Heart right ventricle (tissue), 16 donors: ENCODE measurements at places on chromosomes 2 and 18.

DNA sequence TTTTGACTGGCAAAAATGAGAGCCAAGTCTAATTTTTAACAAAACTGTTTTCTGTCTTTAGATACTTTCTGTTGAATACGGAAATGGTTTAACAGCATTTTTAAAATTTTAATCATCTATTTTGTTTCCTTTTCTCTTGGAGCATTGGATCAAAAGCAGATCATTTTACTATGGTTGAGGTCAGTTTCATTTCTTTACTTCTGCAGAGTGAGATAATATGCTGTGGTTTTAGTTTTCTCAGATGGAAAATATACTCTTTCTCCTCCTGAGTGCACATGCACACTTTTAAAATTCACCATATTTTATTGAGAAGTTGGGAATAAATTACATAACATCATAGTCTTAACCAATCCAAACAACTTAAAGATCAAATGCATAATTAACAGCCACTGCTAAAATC is 283.3 kb downstream of the SLC8A1 start:
- DNase-seq: no peak

DNA sequence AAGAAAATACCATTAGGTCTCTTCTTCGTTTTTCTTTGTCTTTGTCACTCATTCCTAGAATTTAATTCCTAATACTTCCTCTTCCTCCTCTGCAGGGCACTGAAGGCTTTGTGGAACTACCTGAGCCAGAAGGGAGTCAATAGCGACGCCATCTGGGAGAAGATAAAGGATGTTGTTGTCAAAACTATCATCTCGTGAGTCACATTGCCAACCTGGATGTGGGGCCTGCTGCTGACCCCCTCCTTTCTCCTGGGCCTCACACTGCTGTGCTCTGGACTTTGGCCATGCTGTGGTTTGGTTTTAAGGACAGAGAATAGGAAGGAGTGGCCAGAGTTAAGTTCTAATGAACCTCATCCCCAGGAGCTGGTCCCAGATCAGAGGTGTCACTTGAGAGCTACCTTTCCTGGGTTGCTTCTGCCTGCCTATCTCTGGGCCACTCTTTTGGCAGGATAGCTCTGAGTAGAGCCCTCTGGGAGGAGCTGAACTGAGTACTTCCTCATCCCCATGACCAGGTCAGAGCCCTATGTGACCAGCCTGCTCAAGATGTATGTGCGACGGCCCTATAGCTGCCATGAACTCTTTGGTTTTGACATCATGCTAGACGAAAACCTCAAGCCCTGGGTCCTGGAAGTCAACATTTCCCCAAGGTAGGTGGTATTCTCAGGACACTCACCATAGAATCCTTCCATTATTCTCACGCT is 33.1 kb upstream of the CYP27A1 start:
- DNase-seq: no peak

DNA sequence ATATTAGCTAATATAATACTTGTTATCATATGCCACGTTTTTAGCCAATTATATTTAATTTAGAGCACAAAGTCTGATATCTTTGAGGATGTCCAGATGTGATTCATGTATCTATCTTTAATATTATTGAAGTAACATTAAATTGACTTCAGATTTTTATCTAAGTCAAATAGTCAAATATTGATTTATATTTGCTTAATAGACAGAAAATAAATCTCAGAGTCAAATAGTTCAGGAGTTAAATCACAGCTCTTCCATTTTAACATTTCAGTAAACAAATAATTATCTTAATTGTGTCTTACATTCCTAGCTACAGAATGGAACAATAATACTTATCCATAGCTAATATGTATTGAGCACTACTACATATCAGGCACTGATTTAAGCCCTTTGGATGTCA is 379.4 kb upstream of the UBE2E3 start:
- no peak for DNase-seq

GRCh38 chr2:62321380-62322289 is 125.7 kb downstream of the B3GNT2 start:
- no peak for DNase-seq

DNA sequence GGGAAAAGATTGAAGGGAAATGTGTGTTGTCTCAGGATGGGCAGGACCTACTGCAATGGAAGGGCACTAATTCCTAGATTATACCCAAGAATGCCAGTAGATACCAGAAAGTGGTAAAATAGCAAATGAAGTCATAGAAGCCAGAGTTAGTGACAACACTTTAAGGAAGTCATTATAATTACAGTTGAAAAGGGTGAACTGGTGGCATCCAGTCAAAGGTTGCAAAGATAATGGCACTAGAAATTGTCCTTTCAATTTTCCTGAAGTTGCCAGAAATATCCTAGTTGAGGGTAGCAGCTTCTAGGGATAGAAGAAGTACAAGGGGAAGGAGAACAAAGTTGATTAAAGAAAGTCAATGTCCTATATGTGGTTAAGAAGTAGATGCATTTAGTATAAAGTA is 68.8 kb upstream of the GLS start:
- no peak for DNase-seq

DNA sequence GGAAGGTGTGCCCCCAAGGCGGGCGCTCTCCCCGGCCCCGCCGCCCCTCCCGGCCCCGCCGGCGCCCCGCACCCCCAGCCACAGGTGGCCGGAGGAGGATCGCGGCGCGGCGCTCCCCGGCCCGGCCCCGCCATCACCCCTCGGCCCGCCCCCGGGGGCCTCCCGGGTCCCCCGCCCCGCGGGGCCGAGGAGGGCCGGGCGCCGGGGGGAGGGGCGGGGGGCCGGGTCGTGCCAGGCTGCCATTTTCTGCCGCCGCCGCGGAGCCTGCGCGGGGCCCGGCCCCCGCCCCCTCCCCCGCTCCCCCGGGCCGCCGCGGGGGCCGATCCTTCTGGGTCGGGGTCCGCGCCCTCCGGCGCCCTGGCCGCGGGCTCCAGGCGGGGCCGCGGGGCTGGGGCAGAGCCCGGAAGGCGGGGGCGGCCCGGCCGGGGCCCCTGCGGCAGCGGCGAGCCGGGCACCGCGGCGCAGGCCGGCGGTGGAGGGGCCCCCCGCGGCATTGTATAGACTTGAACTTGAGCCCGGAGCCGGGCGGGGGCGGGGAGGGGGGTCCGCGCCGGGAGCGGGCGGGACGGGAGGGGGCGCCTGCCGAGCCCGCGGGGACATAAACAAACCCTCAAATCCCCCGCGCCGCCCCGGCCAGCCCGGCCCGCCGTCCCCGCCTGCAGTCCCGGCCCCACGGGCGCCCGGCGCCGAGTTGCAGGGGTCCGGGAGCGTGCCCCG is 556 bp downstream of the DNMT3A start:
- peak; percentile 51 for DNase-seq

- DNase-seq: peak; percentile 32
These were observed 945.0 kb upstream of the CRIM1 start for GRCh38 chr2:35410431-35411061.

DNA sequence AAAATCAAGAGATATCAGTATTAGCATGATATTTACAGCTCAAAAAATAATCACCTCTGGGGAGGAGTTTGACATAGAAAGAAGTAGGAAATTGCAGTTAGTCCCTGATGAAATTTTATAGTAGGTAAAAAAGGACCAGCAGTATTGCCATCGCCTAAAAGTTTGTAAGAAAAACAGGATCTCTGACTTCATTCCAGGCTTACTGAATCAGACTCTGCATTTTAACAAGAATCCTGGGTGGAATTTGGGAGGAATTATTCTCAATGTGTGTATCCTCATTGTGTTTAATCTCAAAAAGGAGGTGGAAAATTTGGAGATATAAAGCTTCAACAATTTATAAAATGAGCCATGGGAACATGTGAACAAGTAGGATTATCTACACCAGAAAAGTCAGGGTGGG is 31.2 kb upstream of the STAT1 start:
- DNase-seq: no peak

DNA sequence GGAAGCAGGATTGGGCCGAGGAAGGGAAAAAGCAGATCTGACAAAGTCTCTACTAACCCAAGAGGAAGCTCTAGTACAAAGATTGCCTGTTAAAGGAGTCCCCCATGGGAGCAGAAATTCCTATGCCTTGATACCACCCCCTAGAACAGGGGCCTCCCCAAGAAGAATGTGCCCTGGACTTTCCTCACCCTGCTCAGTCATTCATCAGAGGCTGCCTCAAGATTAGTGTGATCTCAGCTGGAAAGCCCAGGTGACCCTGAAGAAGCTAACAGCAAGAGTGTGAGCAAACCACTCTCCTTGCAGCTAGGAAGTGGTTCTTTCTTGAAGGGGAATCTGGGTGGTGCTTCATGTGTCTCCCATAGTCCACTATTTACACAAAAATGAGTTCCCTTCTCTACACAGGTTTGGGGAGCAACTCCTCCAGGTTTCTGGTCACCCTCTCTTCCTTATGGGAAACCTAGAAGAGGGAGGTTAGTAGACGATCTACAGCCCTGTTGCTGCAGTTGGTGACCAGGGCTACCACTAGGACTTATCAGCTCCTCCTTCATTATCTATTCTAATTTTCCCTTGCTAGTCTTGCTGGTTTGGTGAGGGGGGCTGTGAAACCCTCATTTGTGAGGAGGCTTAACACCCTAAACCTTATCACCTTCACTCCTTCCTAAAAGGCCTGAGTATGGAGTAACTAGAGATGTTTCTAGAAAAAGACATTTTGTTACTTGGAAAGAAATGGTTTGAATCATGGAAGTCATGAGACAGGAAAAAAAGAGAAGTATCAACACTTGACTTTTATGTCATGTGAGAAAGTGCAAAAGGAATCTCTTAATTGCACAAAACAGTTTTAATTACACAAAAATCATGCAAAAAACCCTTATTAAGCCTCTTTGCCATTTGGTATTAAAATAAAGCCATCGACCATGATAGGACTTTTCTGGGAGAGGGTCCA is 2.9 kb upstream of the WDR7 start:
- DNase-seq: no peak

DNA sequence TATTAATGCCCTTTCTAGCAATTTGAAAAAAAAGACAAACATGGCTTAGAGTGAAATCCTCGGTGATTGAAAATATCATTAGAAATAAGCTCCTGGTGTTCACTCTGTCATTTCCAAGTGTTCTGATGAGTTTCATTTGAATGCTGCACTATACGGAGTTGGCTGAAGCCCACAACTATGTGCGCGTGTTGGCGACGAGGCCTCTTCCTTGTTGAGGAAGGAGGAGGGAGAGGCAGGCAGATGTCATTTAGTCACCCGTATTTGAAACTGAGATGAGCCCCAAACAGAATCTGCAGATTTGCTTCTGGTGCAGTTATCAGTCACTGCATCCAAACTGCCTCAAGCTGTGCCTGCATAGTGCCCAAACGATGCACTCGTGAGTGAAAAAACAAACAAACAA is 23.5 kb upstream of the SKOR2 start:
- no peak for DNase-seq

GRCh38 chr2:233531955-233532354 is 34.6 kb downstream of the USP40 start:
- no peak for DNase-seq

DNA sequence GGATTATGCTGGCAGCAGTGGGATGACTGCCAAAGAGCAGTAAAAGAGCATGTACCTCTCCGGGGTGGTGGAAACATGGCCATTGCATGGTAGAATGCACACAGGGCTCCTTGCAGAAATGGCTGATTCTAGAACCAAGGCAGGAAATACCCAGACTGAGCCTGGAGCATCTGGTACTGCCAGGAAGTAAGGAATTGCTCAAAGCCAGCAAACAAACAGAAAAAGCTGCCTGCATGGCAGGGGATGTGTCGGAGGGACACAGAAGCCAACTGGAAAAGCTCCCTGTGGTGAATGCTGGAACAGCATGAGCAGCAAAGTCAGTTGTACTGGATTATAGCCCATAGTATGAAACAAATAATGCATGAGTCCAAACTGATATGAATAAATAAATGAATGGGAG is 78.0 kb upstream of the NFATC1 start:
- no peak for DNase-seq

DNA sequence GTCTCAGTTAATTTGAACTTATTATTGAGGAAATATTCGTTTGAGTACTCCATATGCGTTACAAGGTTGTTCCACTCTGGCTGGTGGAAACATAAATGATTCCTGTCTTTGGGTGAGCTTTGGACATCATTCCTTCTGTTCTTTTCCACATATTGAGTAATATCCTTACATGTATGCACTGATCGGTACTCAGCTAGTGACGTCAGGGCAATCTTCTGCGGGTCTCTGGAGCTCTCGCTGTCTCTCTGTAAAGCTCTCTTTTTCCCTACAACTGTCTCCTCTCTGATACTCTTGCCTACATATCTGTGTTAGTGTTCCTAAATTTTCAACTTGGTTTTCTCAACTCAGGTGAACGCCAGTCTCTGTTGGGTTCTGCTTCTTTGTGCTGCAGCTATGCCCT is 23.4 kb upstream of the IL36G start:
- no peak for DNase-seq

GRCh38 chr2:202488671-202489070 is 112.5 kb downstream of the BMPR2 start:
- DNase-seq: no peak

GRCh38 chr2:240968731-240969624 is 29.4 kb upstream of the SNED1 start:
- peak; percentile 54 for DNase-seq

- no peak for DNase-seq
These were observed 470.6 kb downstream of the METTL4 start for GRCh38 chr18:2100694-2101213.

DNA sequence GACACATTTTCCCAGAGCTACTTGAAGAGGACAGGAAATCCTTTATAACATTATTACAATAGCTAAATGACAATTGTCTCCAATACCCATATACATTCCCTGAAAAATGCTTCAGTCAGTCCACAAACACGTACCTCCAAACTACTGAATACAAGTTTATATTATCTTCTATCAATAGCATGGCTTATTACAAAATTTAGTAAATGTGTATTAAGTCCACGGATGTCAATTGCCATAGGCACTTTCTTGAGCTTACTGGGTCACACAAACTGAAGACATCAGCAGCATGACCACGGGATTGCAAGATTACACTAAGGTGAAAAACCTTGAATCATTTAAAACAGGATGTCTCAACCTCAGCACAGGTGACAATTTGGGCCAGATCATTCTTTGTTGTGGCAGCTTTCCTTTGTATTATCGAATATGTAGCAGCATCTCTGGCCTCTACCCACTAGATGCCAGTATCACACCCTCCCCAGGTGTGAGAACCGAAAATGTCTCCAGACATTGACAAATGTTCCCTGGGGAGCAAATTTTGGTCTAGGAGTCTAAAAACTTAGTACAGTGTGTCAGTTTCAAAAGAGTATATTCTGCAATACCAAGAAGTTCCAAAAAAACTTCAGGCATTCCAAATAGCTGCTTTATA is 1.4 kb downstream of the MBD2 start:
- no peak for DNase-seq

GRCh38 chr2:37342591-37343220 is 1.7 kb upstream of the QPCT start:
- no peak for DNase-seq

- DNase-seq: no peak
These were observed 615.2 kb downstream of the CNTNAP5 start for GRCh38 chr2:124640221-124640750.

- DNase-seq: no peak
These were observed 867.1 kb upstream of the ZEB2 start for GRCh38 chr2:145386973-145387372.

GRCh38 chr2:2706306-2706705 is 375.2 kb upstream of the MYT1L start:
- no peak for DNase-seq

GRCh38 chr18:59624369-59624765 is 72.9 kb downstream of the CCBE1 start:
- DNase-seq: no peak

- DNase-seq: no peak
These were observed 2.1 kb upstream of the DNAJC27 start for GRCh38 chr2:24973812-24974211.

- no peak for DNase-seq
These were observed 286.7 kb downstream of the EXOC6B start for GRCh38 chr2:72539071-72539552.

GRCh38 chr2:10184421-10184820 is 61.9 kb downstream of the RRM2 start:
- DNase-seq: no peak
